ENCODE measurements at places on chromosomes 5 and 9.

GRCh38 chr5:173669483-173669882 lies 53.0 kb upstream of the BOD1 start:
- H3K27ac ChIP-seq = no peak overlapping the region
- no peak for DNase-seq
- H3K4me1 ChIP-seq = peaks cover 37% of the 10 kb centered on the region
- no peaks in the 10 kb centered on the region for H3K36me3 ChIP-seq

- H3K36me3 ChIP-seq = no peaks in the 10 kb centered on the region
- no peak for DNase-seq
- no peak overlapping the region for H3K27ac ChIP-seq
Measured at GRCh38 chr5:54446379-54446732, 9.1 kb upstream of the HSPB3 start.

DNA sequence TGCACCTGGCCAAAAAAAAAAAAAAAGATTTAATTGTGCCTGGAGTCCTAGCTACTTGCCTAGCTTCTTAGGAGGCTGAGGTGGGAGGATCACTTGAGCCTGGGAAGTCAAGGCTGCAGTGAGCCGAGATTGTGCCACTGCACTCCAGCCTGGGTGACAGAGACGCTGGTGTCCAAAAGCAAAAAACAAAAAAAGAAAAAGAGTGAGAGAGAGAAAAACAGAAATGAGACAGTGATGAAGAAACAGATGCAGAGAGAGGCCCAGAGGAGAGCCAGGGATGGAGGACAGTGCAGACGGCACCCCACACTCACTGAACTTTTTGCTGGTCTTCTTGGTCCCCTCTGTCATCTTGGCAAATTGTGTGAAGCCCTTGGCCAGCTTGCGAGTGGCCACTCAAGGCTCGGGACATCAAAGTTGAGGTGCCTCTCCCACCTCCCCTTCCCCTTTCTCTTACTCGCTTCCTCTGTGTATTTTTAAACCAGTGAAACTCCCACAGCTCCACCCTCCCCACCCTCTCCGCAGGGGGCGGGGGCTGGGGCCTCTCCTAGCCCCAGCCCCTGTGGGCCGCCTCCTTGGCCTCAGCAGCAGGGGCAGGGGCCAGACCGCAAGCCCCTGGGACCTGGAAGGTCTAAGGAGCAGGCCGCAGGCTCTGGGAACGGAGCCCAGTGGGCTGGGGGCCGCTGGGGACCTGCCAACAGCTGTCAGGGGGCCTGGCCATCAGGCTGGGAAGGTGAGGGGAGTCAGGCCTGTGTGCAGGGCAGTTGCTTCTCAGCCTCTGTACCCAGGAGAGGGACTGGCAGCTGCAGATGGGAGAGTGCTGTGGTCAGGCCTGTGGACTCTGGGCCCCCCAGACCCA lies at the start of gene SH2D3C:
Gene SH2D3C (minus strand): TSS at position 387 of the 856 bp plus-strand sequence. CDS start 39 bp downstream, at position 348.
- no peaks in the 10 kb centered on the region for H3K36me3 ChIP-seq
- H3K4me3 ChIP-seq = no peak within 1 kb of the TSS
- no peaks in the 10 kb centered on the region for H3K27me3 ChIP-seq
- peak within 1 kb of the TSS; percentile 3 for H3K27ac ChIP-seq

DNA sequence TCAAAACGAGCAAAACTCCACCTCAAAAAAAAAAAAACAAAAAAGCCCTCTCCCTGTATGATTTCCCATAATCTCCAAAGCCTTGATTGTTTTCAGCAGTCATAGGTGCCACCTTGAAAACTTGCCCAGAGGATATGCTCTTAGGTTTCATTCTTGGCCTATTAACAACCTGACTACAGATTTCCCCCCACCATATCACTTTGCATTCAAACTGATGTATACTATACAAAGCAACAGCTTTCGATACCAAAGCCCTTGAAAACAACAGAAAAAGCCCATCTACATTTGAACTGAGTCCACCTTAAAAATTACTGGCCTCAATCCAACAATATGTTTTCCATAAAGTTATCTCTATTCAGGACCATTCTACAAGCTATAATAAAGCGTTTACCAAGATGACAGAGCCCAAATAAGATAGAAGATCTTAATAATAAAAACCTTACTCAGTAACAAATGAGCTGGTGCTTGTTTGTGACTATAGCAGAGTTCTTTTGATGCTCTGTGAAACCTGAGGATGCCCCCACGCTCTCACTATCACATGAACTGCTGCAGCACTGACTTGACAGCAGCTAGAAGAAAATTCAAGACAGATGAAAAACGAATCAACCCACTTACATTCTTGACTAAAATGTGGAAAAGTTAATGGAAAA lies 44.4 kb downstream of the FNBP1 start:
- H3K4me3 ChIP-seq = no peak overlapping the region
- peaks cover 9% of the 10 kb centered on the region for H3K36me3 ChIP-seq
- peaks cover 37% of the 10 kb centered on the region for H3K4me1 ChIP-seq
- H3K27me3 ChIP-seq = no peaks in the 10 kb centered on the region
- H3K27ac ChIP-seq = no peak overlapping the region
- no peak for DNase-seq

DNA sequence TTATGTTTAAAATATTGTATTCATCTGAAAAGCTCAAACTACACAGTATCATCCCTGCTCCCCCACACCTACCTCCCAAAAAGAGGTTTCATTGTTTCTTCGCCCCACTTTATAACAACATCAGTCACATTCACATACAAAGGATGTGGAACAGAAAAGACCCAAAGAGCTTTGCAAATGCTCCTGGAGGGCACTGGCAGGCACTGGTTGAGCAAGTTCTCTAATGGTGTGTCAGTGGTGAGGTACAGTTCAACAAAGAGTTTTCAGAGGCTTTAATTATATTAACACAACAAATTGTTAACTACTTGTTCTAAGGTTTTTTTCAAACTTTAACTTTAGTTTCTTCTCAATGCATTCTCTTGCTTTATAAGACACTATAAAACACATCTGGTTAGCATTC lies 54.1 kb upstream of the ECM2 start:
- DNase-seq = no peak
- peaks cover 12% of the 10 kb centered on the region for H3K4me1 ChIP-seq
- H3K4me3 ChIP-seq = no peak overlapping the region
- H3K36me3 ChIP-seq = peaks cover 4% of the 10 kb centered on the region
- no peak overlapping the region for H3K27ac ChIP-seq
- H3K27me3 ChIP-seq = no peaks in the 10 kb centered on the region

DNA sequence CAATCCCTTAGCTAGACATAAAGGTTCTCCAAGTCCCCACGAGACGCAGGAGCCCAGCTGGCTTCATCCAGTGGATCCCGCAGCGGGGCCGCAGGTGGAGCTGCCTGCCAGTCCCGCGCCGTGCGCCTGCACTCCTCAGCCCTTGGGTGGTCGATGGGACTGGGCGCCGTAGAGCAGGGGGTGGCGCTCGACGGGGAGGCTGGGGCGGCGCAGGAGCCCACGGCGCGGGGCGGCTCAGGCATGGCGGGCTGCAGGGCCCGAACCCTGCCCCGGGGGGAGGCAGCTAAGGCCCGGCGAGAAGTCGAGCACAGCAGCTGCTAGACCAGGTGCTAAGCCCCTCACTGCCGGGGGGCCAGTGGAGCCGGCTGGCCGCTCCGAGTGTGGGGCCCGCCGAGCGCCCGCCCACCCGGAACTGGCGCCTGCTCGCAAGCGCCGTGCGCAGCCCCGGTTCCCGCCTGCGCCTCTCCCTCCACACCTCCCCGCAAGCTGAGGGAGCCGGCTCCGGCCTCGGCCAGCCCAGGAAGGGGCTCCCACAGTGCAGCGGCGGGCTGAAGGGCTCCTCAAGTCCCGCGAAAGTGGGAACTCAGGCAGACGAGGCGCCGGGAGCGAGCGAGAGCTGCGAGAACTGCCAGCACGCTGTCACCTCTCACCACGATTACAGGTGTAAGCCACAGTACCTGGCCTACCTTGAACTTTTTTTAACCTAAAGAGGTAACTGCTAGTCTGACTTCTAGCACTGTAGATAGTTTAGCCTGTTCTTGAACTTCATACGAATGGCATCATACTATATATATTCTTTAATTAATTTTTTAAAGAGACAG lies 35.5 kb downstream of the PTGS1 start:
- peaks cover 48% of the 10 kb centered on the region for H3K27me3 ChIP-seq
- no peak overlapping the region for H3K27ac ChIP-seq
- no peak overlapping the region for H3K4me3 ChIP-seq
- H3K36me3 ChIP-seq = no peaks in the 10 kb centered on the region
- no peak for DNase-seq

- no peak overlapping the region for H3K27ac ChIP-seq
- H3K4me3 ChIP-seq = peak overlapping the region; percentile 72
- DNase-seq = no peak
- peaks cover 41% of the 10 kb centered on the region for H3K4me1 ChIP-seq
- no peaks in the 10 kb centered on the region for H3K36me3 ChIP-seq
- H3K27me3 ChIP-seq = no peaks in the 10 kb centered on the region
Measured at GRCh38 chr9:136539427-136540421, 6.1 kb downstream of the NOTCH1 start.

- H3K27me3 ChIP-seq = no peaks in the 10 kb centered on the region
- no peaks in the 10 kb centered on the region for H3K36me3 ChIP-seq
- peaks cover 43% of the 10 kb centered on the region for H3K4me1 ChIP-seq
Measured at GRCh38 chr9:96581786-96582185, 37.9 kb downstream of the CDC14B start.

- no peaks in the 10 kb centered on the region for H3K4me1 ChIP-seq
- no peaks in the 10 kb centered on the region for H3K27me3 ChIP-seq
- no peak for DNase-seq
- H3K36me3 ChIP-seq = peaks cover 3% of the 10 kb centered on the region
- H3K4me3 ChIP-seq = no peak overlapping the region
Measured at GRCh38 chr5:132214491-132214890, 13.2 kb downstream of the P4HA2 start.

GRCh38 chr5:75734913-75735789 lies 17.9 kb upstream of the POC5 start:
- H3K27ac ChIP-seq = no peak overlapping the region
- H3K36me3 ChIP-seq = no peaks in the 10 kb centered on the region
- H3K4me1 ChIP-seq = no peaks in the 10 kb centered on the region
- peak; percentile 19 for DNase-seq

DNA sequence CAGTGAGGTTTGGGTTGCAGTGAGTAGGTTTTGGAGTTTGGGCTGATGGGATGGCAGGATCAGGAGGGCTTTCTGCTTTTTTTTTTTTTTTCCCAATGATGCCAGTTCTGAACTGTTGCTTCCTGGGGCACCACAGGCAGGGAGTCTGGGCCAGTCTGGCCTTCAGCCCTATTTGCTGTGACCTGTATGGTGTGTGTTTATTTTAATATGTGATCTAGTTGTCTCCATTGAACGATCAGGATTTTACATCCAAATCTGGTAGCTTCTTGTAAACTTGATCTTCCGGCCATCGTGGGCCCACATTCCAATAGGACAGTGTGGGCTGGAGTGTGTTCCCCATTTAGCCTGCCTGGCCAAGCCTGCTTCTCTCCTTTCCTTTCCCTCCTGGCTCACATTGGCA lies 25.8 kb upstream of the DAB2IP start:
- no peak overlapping the region for H3K27ac ChIP-seq
- no peaks in the 10 kb centered on the region for H3K36me3 ChIP-seq
- H3K4me3 ChIP-seq = no peak overlapping the region
- DNase-seq = no peak
- H3K4me1 ChIP-seq = peaks cover 21% of the 10 kb centered on the region

- peak overlapping the region; percentile 75 for H3K4me3 ChIP-seq
- H3K4me1 ChIP-seq = peaks cover 28% of the 10 kb centered on the region
Measured at GRCh38 chr9:14690948-14691730, 2.1 kb downstream of the ZDHHC21 start.

DNA sequence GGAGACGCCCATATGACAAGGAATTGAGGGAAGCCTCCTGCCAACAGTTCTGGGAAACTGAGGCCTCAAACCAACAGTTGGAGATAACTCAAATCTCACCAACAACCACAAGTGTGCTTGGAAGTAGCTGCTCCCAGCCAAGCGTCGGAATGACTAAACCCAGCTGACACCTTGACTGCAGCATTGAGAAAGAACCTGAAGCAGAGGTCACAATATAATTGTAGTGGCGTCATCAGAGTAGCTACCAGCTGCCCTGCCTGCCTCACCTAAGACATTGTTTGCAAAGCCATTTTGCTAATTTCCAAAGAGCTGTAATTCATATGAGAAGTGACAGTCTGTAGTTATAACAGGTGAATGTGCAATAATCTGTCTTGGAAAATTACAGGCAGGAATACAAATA lies 40.8 kb upstream of the ANKRD31 start:
- no peaks in the 10 kb centered on the region for H3K27me3 ChIP-seq
- H3K36me3 ChIP-seq = peaks cover 9% of the 10 kb centered on the region
- no peak overlapping the region for H3K4me3 ChIP-seq
- H3K4me1 ChIP-seq = peaks cover 5% of the 10 kb centered on the region

- H3K27ac ChIP-seq = peak overlapping the region; percentile 78
- peaks cover 7% of the 10 kb centered on the region for H3K36me3 ChIP-seq
Measured at GRCh38 chr5:181265092-181265671, 4.2 kb upstream of the TRIM52 start.

DNA sequence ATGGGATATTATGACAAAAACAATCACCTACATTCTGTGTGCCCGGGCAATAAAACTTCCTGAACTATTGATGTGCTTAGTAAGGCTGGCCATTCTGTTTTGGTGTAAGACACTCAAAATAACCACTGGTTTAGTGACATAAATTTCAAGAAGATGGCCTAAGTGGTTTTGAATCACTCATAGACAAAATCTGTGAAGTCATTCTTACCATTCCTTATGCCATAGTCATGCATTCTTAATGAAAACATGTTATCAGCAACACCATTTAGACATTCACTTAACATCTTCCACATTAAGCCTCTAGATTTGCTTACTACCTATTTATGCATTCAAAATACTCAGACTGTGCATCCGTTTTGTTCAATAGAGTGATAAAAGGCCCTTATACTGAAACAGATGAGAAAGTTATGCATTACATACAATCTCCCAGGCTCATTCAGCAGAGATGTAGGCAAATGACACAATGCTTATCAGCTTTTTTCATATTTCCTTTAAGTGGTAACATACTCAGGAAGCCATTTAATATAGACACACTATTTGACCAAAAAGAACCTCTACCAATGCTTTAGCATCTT lies 848.8 kb upstream of the DMAC1 start:
- no peaks in the 10 kb centered on the region for H3K27me3 ChIP-seq
- DNase-seq = no peak
- H3K36me3 ChIP-seq = peaks cover 2% of the 10 kb centered on the region
- H3K27ac ChIP-seq = no peak overlapping the region

- H3K27me3 ChIP-seq = no peaks in the 10 kb centered on the region
- peaks cover 12% of the 10 kb centered on the region for H3K4me1 ChIP-seq
- no peak for DNase-seq
- no peaks in the 10 kb centered on the region for H3K36me3 ChIP-seq
Measured at GRCh38 chr5:91132550-91132949, 250.6 kb downstream of the ARRDC3 start.

GRCh38 chr9:135075234-135076142 lies 12.0 kb upstream of the OLFM1 start:
- no peak for DNase-seq
- H3K27me3 ChIP-seq = peaks cover 32% of the 10 kb centered on the region
- peak overlapping the region; percentile 84 for H3K4me3 ChIP-seq
- no peak overlapping the region for H3K27ac ChIP-seq
- H3K36me3 ChIP-seq = no peaks in the 10 kb centered on the region

- H3K27ac ChIP-seq = no peak overlapping the region
- H3K27me3 ChIP-seq = peaks cover 5% of the 10 kb centered on the region
- no peak overlapping the region for H3K4me3 ChIP-seq
- H3K4me1 ChIP-seq = no peaks in the 10 kb centered on the region
Measured at GRCh38 chr5:156971415-156971814, 8.4 kb upstream of the TIMD4 start.

- no peaks in the 10 kb centered on the region for H3K27me3 ChIP-seq
- DNase-seq = no peak
- H3K4me1 ChIP-seq = no peaks in the 10 kb centered on the region
- H3K27ac ChIP-seq = no peak overlapping the region
- no peaks in the 10 kb centered on the region for H3K36me3 ChIP-seq
- no peak overlapping the region for H3K4me3 ChIP-seq
Measured at GRCh38 chr5:94945656-94946055, 327.2 kb downstream of the SLF1 start.

GRCh38 chr9:92739346-92739970 lies 25.2 kb downstream of the BICD2 start:
- H3K4me3 ChIP-seq = no peak overlapping the region
- H3K36me3 ChIP-seq = no peaks in the 10 kb centered on the region
- H3K27ac ChIP-seq = no peak overlapping the region

Measured in neural crest cell (in vitro differentiated cells).